ENCODE measurements at places on chromosomes 16 and 17. TPM values are rescaled to one million over a fixed set of nuclear protein-coding genes. Genes with fewer than 3 reads are reported as not detected.

- no peak for DNase-seq
- no peak overlapping the region for H3K4me3 ChIP-seq
- H3K27me3 ChIP-seq = no peaks in the 10 kb centered on the region
- H3K4me1 ChIP-seq = peaks cover 11% of the 10 kb centered on the region
These were observed 18.6 kb downstream of the FLOT2 start for GRCh38 chr17:28878981-28879380.

GRCh38 chr17:67503739-67504138 lies 126.7 kb downstream of the PITPNC1 start:
- no peak for DNase-seq
- peaks cover 3% of the 10 kb centered on the region for H3K36me3 ChIP-seq
- H3K4me3 ChIP-seq = no peak overlapping the region
- no peak overlapping the region for H3K27ac ChIP-seq
- peaks cover 7% of the 10 kb centered on the region for H3K4me1 ChIP-seq

DNA sequence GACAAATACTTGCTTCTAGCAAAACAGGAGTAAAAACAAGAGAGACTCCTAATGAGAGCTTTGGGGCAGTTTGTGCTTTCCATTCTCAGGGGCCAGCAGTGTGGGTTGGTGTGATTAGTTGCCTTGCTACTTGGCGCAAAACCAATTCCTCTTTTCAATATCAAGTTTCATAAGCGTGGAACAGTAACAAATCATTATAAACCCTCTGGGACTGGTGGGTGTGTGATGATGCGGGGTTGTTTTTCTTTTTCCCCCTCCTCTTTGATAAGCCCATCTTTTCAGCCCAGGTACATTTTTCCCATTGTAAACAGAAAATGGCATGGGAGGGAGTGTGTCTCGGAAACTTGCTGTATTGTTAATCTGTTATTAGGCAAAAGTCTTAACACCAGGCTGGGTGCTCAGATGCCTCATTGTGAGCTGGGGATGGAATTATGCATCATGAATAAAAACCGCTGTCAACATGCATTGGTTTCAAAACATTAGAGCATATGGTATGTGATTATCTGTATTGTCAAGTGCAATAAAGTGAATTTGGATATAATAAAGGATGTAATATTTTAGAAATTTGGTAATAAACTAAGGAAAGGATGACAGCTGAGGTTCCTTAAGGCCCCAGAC lies 166.4 kb downstream of the CCDC182 start:
- no peaks in the 10 kb centered on the region for H3K27me3 ChIP-seq
- H3K27ac ChIP-seq = no peak overlapping the region
- no peak for DNase-seq
- no peak overlapping the region for H3K4me3 ChIP-seq

Gene CA7
- 0.59 TPM for total RNA-seq
